ENCODE measurements at places on chromosomes 3 and 15.

DNA sequence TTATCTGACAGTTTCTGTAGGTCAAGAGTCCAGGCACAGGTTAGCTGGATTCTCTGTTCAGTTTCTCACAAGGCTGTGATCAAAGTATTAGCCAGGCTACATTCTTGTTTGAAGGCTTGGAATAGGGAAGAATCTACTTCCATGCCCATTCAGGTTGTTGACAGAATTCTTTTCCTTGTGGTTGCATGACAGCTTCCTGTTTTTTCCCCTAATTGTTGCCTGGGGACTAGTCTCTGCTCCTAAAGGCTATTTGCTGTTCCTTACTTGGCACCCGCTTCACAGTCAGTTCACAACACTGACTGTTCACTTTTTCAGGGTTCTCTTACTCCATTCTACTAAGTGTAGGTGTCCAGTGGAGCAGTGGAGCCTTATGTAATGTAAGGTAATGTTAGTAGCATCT is 115.4 kb upstream of the GBE1 start:
- no peak for DNase-seq

DNA sequence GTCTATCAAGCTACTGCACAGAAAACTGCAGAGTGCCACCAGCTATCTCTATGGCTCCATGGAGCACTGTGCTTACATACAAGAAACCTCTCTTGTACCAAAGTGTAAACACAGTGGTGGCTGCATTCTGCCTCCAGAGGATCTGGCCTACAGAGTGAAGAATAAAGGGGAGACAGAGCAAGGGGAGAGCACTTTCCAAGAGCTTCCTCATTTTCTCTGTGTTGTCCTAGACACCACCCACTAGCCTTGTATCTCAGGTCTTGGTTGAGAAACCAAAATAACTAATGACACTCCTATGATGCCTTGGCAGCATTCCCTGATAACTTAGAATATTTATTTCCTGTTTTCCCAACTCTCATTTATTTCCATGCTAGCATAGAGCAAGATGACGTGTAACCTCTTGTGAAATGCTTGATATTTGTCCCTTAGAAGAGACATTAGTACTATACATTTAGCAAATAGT is 56.9 kb upstream of the PHLDB2 start:
- DNase-seq = no peak

- no peak for DNase-seq
Measured at GRCh38 chr3:84893211-84893610, 65.6 kb upstream of the CADM2 start.

GRCh38 chr3:20130106-20130505 is 55.9 kb downstream of the SGO1 start:
- DNase-seq = no peak

GRCh38 chr3:182078316-182078715 is 366.6 kb downstream of the SOX2 start:
- no peak for DNase-seq
